ENCODE measurements at places on chromosomes 6 and 20.

GRCh38 chr6:29527126-29527525 is 32.4 kb downstream of the UBD start:
- H3K36me3 ChIP-seq: no peaks in the 10 kb centered on the region
- H3K27me3 ChIP-seq: no peaks in the 10 kb centered on the region
- no peak overlapping the region for H3K27ac ChIP-seq
- no peak overlapping the region for H3K4me3 ChIP-seq
- DNase-seq: no peak

GRCh38 chr6:16402581-16402900 is 164.2 kb downstream of the GMPR start:
- peaks cover 19% of the 10 kb centered on the region for H3K4me1 ChIP-seq
- H3K27ac ChIP-seq: no peak overlapping the region
- no peaks in the 10 kb centered on the region for H3K27me3 ChIP-seq
- H3K4me3 ChIP-seq: no peak overlapping the region

GRCh38 chr6:46894433-46894832 is 27.3 kb downstream of the ADGRF5 start:
- H3K4me1 ChIP-seq: no peaks in the 10 kb centered on the region
- no peaks in the 10 kb centered on the region for H3K27me3 ChIP-seq
- no peak for DNase-seq
- H3K27ac ChIP-seq: no peak overlapping the region
- H3K36me3 ChIP-seq: no peaks in the 10 kb centered on the region

GRCh38 chr6:44925100-44925739 is 402.9 kb upstream of the RUNX2 start:
- H3K27me3 ChIP-seq: no peaks in the 10 kb centered on the region
- peaks cover 9% of the 10 kb centered on the region for H3K4me1 ChIP-seq
- no peaks in the 10 kb centered on the region for H3K36me3 ChIP-seq
- no peak overlapping the region for H3K27ac ChIP-seq

DNA sequence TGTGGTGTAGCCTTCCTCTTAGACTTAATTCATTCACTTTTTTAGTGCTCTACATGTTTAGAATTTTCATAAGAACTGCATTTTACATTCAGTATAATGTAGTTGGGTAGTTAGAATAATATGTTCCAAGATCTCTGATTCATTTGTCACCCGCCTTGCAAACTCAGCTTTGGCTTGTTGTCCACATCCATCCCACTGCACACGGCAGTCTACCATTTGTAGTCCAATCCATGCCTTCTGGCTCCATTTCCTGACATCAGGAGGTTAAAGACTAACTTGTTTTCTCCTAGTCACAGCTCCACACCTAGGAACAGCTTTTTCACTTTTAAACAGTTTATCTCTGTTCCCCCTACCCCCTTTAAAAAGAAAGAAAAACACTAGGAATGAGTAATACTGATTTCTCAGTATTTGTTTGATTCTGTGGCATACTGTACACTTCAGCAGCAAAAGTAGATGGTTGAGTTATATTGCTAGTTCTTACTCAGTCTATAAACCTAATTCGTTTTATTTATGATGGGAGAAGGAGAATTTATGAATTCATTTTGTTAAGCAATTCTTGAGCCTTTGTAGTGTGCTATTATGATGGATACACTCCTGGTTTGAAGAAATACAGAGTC is 180.9 kb downstream of the ARID1B start:
- H3K4me1 ChIP-seq: peaks cover 1% of the 10 kb centered on the region
- H3K27me3 ChIP-seq: no peaks in the 10 kb centered on the region
- no peaks in the 10 kb centered on the region for H3K36me3 ChIP-seq
- H3K27ac ChIP-seq: no peak overlapping the region

- no peaks in the 10 kb centered on the region for H3K27me3 ChIP-seq
- H3K36me3 ChIP-seq: no peaks in the 10 kb centered on the region
- H3K4me3 ChIP-seq: no peak overlapping the region
- H3K4me1 ChIP-seq: no peaks in the 10 kb centered on the region
Observed at GRCh38 chr6:48388044-48388443, 277.0 kb upstream of the PTCHD4 start.

- H3K4me3 ChIP-seq: no peak overlapping the region
- H3K36me3 ChIP-seq: peaks cover 100% of the 10 kb centered on the region
- no peak for DNase-seq
- H3K27me3 ChIP-seq: no peaks in the 10 kb centered on the region
Observed at GRCh38 chr20:5182615-5183254, 55.9 kb downstream of the CDS2 start.

GRCh38 chr6:147642458-147642857 is 134.0 kb downstream of the SAMD5 start:
- no peak for DNase-seq
- no peak overlapping the region for H3K27ac ChIP-seq
- no peak overlapping the region for H3K4me3 ChIP-seq
- no peaks in the 10 kb centered on the region for H3K36me3 ChIP-seq
- no peaks in the 10 kb centered on the region for H3K4me1 ChIP-seq
- no peaks in the 10 kb centered on the region for H3K27me3 ChIP-seq

DNA sequence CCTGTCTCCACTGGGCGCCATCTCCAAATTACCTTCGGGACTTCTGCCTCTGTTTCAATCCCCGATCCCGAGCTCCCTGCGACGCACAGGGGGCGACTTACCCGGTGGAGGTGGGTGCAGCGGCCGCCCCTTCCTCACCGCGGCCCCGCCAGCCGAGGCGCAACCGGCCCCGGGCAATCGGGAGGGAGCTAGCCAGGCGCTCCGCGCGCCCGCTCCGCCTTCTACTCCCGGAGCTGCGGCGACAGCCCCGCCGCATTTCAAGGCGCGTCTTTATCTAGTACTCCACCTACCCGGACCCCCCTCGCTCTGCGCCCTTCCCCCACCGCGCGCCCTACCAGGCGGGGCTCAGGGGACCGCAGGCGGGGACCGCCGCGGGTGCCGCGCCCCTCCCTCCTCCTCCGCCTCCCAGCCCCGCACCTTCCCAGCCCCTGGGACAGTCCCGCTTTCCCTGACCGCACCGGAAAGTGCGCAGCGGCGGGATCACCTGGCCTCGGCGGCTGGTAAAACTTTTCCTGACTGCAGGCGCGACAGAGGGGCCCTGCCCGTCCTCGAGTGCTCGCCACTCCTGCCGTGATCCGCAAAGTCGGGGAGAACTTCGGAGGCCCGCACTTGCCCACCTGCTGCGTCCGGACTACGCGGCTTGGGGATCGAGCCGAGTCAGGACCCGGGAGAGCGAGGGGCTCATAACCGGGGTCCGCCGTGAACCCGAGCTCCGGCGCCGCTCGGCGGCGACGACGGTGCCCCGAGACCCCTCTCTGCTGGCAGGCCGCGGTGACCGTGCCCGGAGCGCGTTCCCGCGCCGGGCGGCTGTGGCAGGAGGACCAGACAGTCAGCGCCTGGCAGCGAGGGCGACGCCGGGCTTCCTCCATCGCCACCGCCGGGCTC is 8.0 kb upstream of the NKX2-2 start:
- H3K27ac ChIP-seq: no peak overlapping the region
- no peaks in the 10 kb centered on the region for H3K36me3 ChIP-seq
- no peak for DNase-seq
- no peak overlapping the region for H3K4me3 ChIP-seq

GRCh38 chr20:48769069-48769983 is 58.5 kb downstream of the PREX1 start:
- H3K27me3 ChIP-seq: no peaks in the 10 kb centered on the region
- H3K36me3 ChIP-seq: peaks cover 6% of the 10 kb centered on the region
- DNase-seq: peak; percentile 92
- H3K27ac ChIP-seq: peak overlapping the region; percentile 37
- no peak overlapping the region for H3K4me3 ChIP-seq
- H3K4me1 ChIP-seq: peaks cover 99% of the 10 kb centered on the region

- no peaks in the 10 kb centered on the region for H3K27me3 ChIP-seq
- no peaks in the 10 kb centered on the region for H3K4me1 ChIP-seq
- DNase-seq: no peak
- H3K36me3 ChIP-seq: no peaks in the 10 kb centered on the region
- no peak overlapping the region for H3K4me3 ChIP-seq
Observed at GRCh38 chr6:132391391-132392269, 9.6 kb downstream of the MOXD1 start.

DNA sequence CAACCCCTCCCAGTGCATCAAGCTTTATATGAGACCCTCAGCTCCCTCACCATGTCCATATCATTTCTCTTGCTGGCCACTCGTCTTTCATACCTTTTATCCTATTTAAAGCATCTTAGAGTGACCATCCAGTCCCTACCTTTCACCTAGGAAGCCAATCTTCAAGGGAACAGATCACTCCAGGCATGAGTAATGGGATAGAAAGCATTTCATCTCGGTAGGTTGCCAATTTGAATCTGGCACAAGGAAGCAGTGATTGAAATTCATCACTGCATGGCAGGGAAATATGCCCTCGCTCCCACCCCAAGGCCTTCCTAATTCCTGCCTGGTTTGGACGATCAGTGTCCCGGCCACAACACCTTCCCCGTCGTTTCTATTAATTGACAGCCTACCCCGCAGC is 150.4 kb downstream of the CFAP61 start:
- no peak for DNase-seq
- H3K27ac ChIP-seq: no peak overlapping the region
- H3K4me3 ChIP-seq: no peak overlapping the region

- H3K27ac ChIP-seq: no peak overlapping the region
- H3K36me3 ChIP-seq: no peaks in the 10 kb centered on the region
- H3K4me1 ChIP-seq: no peaks in the 10 kb centered on the region
- H3K27me3 ChIP-seq: no peaks in the 10 kb centered on the region
Observed at GRCh38 chr6:156146891-156147290, 630.3 kb upstream of the ARID1B start.

- no peaks in the 10 kb centered on the region for H3K36me3 ChIP-seq
- no peak overlapping the region for H3K4me3 ChIP-seq
- no peak for DNase-seq
- H3K27ac ChIP-seq: no peak overlapping the region
Observed at GRCh38 chr6:166583230-166583965, 3.1 kb downstream of the RAMACL start.

DNA sequence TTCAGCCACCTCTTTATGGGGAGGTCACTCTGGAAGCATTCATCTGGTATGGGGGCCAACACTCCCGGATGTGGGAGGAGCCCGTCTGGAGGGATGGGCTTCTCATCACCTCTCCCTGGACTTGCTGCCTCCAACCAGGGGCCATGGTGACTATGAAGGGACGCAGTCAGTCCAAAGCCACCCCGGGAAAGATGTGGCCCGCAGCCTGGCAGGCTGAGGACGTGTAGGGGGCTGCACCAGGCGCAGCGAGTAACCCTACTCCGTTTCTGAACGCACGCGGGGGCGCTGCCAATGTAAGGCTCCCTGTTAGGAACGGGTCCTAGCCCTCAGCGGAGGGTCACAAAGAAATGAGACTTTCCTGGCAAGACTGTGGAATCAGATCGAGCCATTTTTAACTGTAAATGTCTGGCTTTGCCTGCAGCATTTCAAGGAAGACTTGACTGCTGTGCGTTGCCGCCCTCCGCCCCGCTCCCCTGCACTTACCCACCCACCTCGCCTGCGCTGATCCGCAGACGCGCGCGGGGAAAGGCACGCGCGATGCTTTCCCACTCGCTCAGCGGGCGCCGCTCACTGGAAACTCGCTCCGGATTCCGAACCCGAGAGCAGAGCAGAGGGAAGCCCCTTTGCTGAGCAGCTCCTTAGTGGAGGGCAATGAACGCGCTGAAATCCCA is 55.1 kb downstream of the IL20RA start:
- no peaks in the 10 kb centered on the region for H3K4me1 ChIP-seq
- H3K27ac ChIP-seq: no peak overlapping the region
- H3K4me3 ChIP-seq: no peak overlapping the region
- DNase-seq: no peak

GRCh38 chr6:140956571-140957369 is 1176.0 kb upstream of the GJE1 start:
- H3K36me3 ChIP-seq: no peaks in the 10 kb centered on the region
- H3K4me1 ChIP-seq: no peaks in the 10 kb centered on the region
- no peak overlapping the region for H3K4me3 ChIP-seq
- no peak overlapping the region for H3K27ac ChIP-seq
- no peaks in the 10 kb centered on the region for H3K27me3 ChIP-seq

DNA sequence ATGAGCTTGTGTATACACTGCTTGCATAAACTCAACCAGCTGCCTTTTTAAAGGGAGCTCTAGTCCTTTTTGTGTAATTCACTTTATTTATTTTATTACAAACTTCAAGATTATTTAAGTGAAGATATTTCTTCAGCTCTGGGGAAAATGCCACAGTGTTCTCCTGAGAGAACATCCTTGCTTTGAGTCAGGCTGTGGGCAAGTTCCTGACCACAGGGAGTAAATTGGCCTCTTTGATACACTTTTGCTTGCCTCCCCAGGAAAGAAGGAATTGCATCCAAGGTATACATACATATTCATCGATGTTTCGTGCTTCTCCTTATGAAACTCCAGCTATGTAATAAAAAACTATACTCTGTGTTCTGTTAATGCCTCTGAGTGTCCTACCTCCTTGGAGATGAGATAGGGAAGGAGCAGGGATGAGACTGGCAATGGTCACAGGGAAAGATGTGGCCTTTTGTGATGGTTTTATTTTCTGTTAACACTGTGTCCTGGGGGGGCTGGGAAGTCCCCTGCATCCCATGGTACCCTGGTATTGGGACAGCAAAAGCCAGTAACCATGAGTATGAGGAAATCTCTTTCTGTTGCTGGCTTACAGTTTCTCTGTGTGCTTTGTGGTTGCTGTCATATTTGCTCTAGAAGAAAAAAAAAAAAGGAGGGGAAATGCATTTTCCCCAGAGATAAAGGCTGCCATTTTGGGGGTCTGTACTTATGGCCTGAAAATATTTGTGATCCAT is 15.3 kb downstream of the TNFAIP3 start:
- H3K4me1 ChIP-seq: peaks cover 38% of the 10 kb centered on the region
- H3K4me3 ChIP-seq: no peak overlapping the region
- no peaks in the 10 kb centered on the region for H3K27me3 ChIP-seq

DNA sequence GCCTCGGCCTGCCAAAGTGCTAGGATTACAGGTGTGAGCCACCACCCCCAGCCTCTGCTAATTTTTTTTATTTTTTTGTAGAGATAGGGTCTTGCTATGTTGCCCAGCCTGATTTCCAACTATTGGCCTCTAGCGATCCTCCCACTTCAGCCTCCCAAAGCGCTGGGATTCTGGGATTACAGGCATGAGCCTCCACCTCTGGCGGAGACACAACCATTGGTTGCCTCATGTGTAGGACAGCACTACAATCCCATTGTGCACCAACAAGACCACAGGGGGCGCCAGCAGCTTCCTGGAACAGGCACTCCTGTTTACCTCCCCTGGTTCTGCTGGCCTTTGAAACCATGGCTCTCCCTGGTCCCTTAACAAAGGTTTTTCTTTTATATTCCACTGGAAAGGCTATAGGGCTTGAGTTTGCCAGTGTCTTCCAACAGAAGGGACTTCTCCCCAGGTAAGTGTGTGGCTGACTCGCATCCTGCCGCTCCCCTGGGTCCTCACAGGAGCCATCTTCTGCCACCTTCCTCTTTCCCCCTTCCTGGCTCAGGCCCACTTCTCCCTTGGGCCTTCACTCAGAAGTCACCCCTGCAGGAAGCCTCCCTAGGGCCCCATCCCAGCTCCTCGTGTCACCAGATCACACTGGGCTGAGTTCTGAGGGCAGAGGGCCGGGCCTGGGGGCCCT is 39.2 kb upstream of the TLDC2 start:
- peak overlapping the region; percentile 65 for H3K27ac ChIP-seq
- H3K27me3 ChIP-seq: no peaks in the 10 kb centered on the region
- H3K4me1 ChIP-seq: peaks cover 34% of the 10 kb centered on the region
- peak; percentile 73 for DNase-seq
- no peaks in the 10 kb centered on the region for H3K36me3 ChIP-seq

DNA sequence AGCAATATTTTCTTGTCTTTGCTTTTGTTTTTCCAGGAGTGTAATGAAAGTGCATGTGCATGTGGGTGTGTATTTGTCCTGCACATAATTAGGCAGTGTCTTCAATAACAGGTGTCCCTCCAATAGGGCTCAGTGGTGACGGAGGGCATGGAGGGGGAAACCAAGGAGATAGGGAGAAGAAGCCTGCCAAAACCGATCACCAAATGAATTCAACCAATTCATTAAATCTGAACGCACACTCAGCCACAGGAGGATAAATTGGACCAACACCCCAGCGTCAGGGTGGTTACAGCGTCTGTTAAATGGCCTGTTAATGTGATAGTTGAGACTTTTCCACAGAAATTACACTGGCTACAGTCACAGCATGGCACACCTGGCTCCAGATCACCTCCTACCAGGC is 527.6 kb downstream of the CD83 start:
- H3K4me3 ChIP-seq: no peak overlapping the region
- no peak for DNase-seq
